HepG2 (cell line): ENCODE measurements at places on chromosomes 2 and 18. TPM values are rescaled to one million over a fixed set of nuclear protein-coding genes. Genes with fewer than 3 reads are reported as not detected.

Gene GPAT2
- total RNA-seq, result not detected in 2 replicates

Gene IKZF2
- total RNA-seq, result 0.60 and 0.86 TPM in 2 replicates

Gene SLC9A4
- not detected in 2 replicates for total RNA-seq

Gene TXNDC2
- not detected in 2 replicates for total RNA-seq

Gene TUBA3D
- total RNA-seq, result not detected in 2 replicates

Gene CAPN14
- total RNA-seq, result not detected in 2 replicates

Gene TNFRSF11A
- 3.6 and 4.6 TPM in 2 replicates for total RNA-seq

DNA sequence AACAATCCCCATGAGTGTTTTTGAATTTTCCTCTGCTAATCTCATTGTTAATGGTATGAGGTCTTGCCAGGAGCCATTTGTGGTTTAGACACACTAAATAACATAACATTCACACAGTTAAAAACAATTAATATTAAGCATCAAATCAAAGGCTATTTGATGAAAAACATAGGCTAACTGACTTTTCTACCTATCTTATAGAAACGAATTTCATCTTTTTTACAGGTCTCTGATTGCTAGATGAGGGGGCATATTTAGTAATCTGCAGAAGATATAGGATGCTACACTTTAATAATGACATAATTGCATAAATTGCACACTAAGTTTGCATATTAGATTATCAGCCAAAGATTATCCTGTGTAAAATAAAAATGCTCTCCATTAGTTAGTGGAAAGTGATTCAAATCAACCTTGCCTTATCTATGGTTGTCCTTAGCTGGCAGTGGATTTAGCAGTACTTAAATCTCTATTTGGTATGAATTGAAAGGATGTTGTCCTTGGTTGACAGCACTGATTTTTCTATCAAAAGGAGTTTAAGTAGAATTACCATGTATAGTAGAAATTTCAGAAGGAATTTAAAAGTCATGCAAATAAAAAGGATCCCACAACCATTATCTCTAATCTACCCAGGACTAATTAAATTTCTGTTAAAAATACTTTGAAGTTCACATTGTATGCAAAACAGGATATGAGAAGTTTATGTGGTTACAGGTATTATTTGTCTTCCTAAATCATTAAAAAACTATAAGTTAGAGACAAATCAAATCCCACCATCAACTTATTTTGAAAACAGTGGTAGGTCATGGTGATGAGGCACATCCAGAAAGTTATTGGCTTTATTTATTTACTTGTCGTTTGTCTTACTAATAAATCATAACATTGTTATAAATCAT is 50.6 kb upstream of the SPAG16 start:
- H3K27me3 ChIP-seq, result no peaks in the 10 kb centered on the region
- no peak for DNase-seq
- H3K27ac ChIP-seq, result no peak overlapping the region
- H3K4me1 ChIP-seq, result peaks cover 14% of the 10 kb centered on the region
- no peak overlapping the region for H3K4me3 ChIP-seq
- H3K36me3 ChIP-seq, result no peaks in the 10 kb centered on the region

GRCh38 chr2:72894514-72894913 is 7.3 kb downstream of the SPR start:
- peaks cover 12% of the 10 kb centered on the region for H3K27me3 ChIP-seq
- peaks cover 19% of the 10 kb centered on the region for H3K36me3 ChIP-seq
- H3K4me3 ChIP-seq, result no peak overlapping the region
- no peak overlapping the region for H3K27ac ChIP-seq
- H3K4me1 ChIP-seq, result peaks cover 31% of the 10 kb centered on the region
- DNase-seq, result no peak

GRCh38 chr2:158984604-158985135 is 16.2 kb downstream of the TANC1 start:
- no peak overlapping the region for H3K4me3 ChIP-seq
- no peaks in the 10 kb centered on the region for H3K36me3 ChIP-seq
- H3K27ac ChIP-seq, result no peak overlapping the region
- H3K27me3 ChIP-seq, result no peaks in the 10 kb centered on the region

- H3K36me3 ChIP-seq, result no peaks in the 10 kb centered on the region
- DNase-seq, result no peak
- H3K4me3 ChIP-seq, result no peak overlapping the region
- no peaks in the 10 kb centered on the region for H3K27me3 ChIP-seq
Observed at GRCh38 chr2:27855476-27855875, 34.7 kb downstream of the RBKS start.

DNA sequence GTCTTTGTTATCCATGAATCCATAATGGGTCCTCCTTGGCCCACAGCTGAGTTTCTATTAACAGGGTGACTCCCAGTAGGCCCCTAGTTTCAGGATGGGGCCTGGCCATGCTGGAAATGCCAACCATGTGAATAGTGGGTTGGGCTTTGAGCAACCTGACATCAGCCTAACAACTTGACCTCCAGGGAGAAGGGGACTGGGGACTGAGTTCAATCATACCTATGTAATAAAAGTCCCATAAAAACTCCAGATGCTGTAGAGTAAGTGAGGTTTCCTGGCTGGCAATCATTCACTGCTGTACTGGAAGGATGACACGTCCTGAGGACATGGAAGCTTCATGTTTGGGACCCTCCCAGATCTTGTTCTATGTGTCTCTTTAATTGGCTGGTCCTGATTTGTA is 7.9 kb downstream of the REV1 start:
- DNase-seq, result peak; percentile 46
- H3K27me3 ChIP-seq, result no peaks in the 10 kb centered on the region
- H3K27ac ChIP-seq, result no peak overlapping the region
- no peaks in the 10 kb centered on the region; the same call in 1 of the 3 replicates for H3K36me3 ChIP-seq
- no peak overlapping the region for H3K4me3 ChIP-seq

DNA sequence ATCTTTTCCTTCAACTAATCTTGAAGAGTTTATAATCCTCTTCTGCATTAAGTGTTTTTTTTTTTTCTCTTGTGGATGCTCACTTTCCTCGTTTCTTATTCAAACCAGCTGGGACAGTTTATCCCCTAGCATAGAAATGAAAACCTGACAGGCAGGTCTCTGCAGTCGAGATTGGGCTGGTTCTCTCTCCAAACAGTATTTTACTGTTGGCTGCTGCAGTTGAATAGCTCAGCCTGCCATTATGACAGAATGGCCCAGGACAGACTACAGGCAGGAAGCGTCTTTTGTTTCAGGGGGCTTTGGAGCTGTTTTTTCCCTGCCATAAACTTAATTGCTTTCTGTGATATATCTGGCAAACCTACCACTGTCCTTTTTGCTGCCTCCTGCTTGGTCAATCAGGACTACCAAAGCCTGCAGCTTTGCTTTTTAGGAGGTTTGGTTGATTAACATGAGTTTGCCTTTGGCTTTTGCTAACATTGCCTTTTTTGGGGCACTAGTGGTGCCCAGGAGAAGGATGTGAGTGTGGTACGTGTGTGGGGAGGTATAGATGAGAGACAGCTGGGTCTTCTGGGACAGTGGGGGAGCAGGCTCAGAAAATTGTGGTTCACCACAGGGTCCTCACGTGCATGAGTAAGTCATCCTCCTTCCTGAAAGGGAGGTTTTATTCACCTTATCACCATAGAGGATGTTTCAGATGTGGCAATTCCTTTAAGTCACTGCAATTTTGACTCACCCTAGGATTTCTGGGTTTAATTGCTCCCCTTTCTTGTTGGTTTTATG is 128.7 kb downstream of the LYPD6B start:
- H3K36me3 ChIP-seq, result no peaks in the 10 kb centered on the region
- H3K4me1 ChIP-seq, result no peaks in the 10 kb centered on the region
- no peak overlapping the region for H3K27ac ChIP-seq
- no peak for DNase-seq
- no peak overlapping the region for H3K4me3 ChIP-seq

DNA sequence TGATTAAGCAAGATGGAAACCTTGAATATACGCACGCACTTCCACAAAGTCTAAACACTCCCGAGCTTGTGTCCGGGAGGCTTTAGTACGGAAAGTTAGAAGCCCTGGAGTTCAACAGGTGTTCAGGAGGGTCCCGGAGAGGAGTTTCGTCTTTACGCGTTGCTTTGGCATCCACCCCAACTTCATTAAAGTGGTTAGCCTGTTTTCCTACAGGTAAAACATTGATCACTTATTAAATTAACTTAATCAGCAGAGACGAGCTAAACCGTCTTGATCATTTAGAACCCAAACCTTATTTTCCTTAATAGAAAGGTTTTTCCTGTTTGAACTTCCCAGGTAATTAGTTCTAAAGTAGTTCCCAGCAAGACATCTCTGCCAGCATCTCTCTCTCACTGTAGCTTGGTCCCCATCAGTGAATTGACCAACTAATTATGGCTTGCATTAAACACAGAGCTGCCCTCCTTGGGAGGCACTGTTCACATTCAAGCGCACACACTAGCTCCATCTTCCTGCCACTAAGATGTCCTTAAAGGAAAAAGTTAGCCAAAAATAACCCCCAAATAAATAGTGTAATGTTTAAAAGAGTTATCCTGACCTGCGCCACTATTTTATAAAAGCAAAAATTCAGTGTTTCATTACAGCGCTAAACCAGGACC is 1.4 kb downstream of the NPAS2 start:
- no peaks in the 10 kb centered on the region; the same call in 2 of the 3 replicates for H3K27me3 ChIP-seq
- peaks cover 75% of the 10 kb centered on the region for H3K4me1 ChIP-seq
- peak overlapping the region; percentile 67 for H3K27ac ChIP-seq
- peak overlapping the region; percentile 96 for H3K4me3 ChIP-seq
- no peak for DNase-seq
- H3K36me3 ChIP-seq, result no peaks in the 10 kb centered on the region

- H3K36me3 ChIP-seq, result no peaks in the 10 kb centered on the region
- H3K4me1 ChIP-seq, result peaks cover 26% of the 10 kb centered on the region
- no peak overlapping the region for H3K4me3 ChIP-seq
- no peaks in the 10 kb centered on the region for H3K27me3 ChIP-seq
- H3K27ac ChIP-seq, result no peak overlapping the region
Observed at GRCh38 chr2:215476424-215476823, 40.6 kb upstream of the FN1 start.

DNA sequence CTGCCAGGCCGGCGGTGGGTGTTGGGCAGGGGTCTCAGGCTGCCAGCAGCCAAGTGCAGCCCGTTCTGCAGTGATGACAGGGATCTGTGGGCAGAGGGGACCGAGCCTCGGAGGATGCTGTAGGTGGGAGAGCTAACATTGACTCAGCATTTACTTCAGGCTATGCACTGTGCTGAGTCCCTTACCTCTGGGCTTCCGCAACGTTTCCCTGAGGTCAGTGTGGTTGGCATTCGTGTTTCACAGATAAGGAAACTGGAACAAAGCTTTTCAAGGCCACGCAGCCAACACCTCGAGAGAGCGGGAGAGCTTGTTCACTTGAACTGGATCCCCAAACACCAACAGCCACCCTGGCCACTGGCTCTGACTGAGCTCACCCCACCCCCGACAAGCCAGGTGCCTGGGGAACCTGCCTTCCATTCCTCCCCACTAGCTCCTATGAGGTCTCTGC is 839 bp upstream of the GPR148 start:
- no peaks in the 10 kb centered on the region for H3K4me1 ChIP-seq
- no peaks in the 10 kb centered on the region for H3K27me3 ChIP-seq
- no peak for DNase-seq
- H3K4me3 ChIP-seq, result no peak overlapping the region
- no peak overlapping the region for H3K27ac ChIP-seq

DNA sequence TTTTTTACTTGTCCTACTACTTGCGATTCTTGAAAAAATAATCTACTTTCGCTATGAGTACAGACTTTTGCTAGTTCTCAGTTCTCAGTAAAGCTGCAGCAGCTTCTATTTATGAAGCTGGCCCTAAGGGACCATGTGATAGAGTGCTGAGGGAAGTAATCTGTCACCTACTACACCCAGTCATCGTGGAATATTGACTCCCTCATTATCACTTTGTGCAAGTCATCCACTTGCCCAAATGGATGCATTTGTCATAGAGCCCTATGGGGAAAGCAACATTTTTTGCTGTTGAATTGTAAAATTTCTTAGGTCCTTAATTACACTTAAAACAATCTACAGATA is 1919.8 kb downstream of the SUCLG1 start:
- DNase-seq, result no peak
- H3K36me3 ChIP-seq, result no peaks in the 10 kb centered on the region
- H3K4me1 ChIP-seq, result no peaks in the 10 kb centered on the region
- H3K4me3 ChIP-seq, result no peak overlapping the region
- H3K27ac ChIP-seq, result no peak overlapping the region
- H3K27me3 ChIP-seq, result no peaks in the 10 kb centered on the region

GRCh38 chr2:28209864-28210263 is 182.8 kb upstream of the FOSL2 start:
- no peak for DNase-seq
- H3K36me3 ChIP-seq, result no peaks in the 10 kb centered on the region
- H3K27me3 ChIP-seq, result no peaks in the 10 kb centered on the region
- H3K4me1 ChIP-seq, result peaks cover 5% of the 10 kb centered on the region; the same call in 1 of the 2 replicates
- H3K4me3 ChIP-seq, result no peak overlapping the region

DNA sequence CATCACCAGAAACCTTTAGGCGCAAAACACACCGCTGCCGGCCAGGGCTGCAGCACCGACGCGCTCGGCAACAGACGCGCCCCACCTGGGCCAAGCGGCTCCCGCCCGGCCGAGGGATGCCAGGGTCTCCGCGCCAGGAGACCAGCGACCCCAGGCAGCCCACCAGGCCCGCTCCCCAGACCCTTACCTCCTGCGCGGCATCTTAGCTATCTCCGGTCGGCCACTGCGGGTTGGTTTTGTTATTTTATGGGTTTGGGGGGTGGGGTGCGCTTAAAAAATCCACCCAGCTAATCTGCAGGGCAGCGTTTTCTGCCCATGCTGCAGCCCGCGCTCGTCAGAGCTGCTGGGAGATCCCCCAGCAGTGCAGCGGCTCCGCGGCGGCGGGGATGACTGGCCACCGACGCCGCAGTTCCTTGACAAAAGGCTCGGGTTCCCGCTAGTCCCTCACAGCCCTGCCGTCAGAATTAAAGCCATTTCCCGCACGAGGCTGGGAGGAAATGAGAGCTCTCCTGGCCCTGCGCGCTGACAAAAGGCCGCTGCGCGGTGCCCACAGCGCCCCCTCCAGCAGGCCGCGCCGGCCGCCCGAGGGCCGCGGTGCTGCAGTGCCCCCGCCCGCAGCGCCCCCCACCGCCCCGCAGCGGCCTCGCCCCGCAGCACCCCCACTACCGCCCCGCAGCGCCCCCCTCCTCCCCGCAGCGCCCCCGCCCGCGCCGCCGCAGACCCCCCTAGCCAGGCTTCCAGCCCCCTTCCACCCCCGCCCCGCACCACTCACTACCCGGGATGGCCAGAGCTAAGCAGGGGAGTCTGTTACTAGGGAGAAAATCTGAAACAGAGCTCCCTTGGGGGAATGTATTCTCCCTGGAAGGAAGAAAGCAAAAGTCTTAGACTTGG is at the start of gene ADD2:
Gene ADD2 (minus strand): TSS at position 502 of the 891 bp plus-strand sequence. CDS start 61,792 bp downstream, outside the sequence.
- peaks cover 2% of the 10 kb centered on the region for H3K27me3 ChIP-seq
- peak within 1 kb of the TSS; percentile 8; the same call in 1 of the 2 replicates for H3K4me3 ChIP-seq
- H3K36me3 ChIP-seq, result no peaks in the 10 kb centered on the region
- DNase-seq, result no peak
- H3K4me1 ChIP-seq, result no peaks in the 10 kb centered on the region
- H3K27ac ChIP-seq, result no peak within 1 kb of the TSS

- H3K27ac ChIP-seq, result no peak overlapping the region
- H3K36me3 ChIP-seq, result no peaks in the 10 kb centered on the region
- H3K4me1 ChIP-seq, result no peaks in the 10 kb centered on the region
- no peaks in the 10 kb centered on the region for H3K27me3 ChIP-seq
- no peak overlapping the region for H3K4me3 ChIP-seq
Observed at GRCh38 chr18:26840965-26841364, 24.5 kb downstream of the AQP4 start.
